ENCODE measurements at places on chromosomes 6 and 20.

DNA sequence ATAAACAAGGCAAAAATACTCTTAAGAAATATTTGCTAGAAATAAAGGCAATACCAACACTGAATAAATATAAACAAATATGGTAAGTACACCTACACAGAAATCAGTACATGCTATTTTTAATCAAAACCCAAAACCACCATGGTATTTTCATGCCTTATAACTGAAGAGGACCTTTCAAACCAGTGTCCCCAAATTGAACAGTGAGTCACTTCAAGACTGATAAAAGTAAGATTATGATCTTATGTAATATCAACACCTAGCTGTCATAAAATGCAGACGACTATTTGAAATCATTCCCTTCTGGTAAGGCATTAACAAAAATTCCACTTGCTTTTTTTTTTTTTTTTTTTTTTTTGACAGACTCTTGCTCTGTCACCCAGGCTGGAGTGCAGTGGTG is 156.8 kb upstream of the RUNX2 start:
- DNase-seq = no peak

DNA sequence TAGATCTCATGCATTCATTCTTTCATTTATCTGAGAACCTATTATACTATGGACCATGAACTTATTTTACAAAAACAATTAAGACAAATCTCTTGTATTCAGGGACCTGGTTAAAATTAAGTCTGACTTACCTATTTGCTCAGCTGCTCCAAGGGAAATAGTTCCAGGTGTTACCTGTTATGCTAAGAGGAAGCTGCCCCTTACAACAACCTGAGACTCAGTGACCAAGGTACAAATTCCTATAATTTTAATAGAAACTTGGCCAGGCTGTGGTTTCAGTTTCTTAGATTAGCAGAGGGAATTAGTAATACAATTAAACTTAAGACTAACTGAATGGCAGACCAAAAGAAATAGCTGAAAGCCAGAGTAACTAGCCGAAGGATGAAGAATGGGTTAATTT is 48.2 kb upstream of the GMPR start:
- DNase-seq = no peak

GRCh38 chr6:26607434-26608230 is 10.9 kb downstream of the ABT1 start:
- DNase-seq = peak; percentile 73

GRCh38 chr20:41887500-41887899 is 269.3 kb upstream of the CHD6 start:
- DNase-seq = no peak

DNA sequence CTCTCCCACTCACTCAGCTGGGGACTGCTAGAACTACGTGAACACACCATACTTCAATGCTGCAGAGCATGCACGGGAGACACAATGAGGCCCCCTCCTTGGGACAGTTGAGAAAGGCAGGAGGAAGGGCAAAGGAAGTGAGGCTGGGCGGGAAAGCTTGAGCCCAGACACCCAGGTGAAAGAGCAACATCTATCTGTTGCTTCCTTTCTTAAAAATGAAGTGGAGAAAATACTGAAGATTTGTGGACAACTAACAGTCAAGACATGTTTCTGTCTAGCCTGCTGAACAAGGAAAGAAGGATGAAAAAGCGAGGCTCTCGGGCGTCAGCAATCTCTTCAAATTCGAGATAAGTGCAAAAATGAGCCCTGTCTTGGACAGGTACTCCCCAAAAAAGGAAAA is 3.0 kb upstream of the NNAT start:
- DNase-seq = no peak

DNA sequence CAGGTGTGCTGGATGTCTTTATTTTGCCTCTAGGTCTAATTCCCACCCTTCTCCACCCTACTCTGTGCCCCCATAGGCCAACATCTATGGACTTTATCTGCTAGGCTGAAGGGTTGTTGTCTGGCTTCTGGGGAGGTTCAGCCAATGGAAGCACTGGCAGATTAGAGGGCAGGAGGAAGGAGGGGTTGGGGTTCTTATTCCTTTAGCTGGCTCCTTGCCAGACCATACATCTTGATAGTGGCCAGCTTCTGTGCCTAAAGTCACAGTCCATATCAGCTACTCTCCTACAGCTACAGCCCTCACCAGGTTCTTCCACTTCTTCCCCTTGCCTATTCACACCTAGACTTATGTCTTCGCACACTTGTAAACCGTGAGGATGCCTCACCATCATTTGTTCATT is 41.1 kb downstream of the ROS1 start:
- no peak for DNase-seq

GRCh38 chr20:48374991-48375595 is 452.7 kb downstream of the PREX1 start:
- DNase-seq = no peak

DNA sequence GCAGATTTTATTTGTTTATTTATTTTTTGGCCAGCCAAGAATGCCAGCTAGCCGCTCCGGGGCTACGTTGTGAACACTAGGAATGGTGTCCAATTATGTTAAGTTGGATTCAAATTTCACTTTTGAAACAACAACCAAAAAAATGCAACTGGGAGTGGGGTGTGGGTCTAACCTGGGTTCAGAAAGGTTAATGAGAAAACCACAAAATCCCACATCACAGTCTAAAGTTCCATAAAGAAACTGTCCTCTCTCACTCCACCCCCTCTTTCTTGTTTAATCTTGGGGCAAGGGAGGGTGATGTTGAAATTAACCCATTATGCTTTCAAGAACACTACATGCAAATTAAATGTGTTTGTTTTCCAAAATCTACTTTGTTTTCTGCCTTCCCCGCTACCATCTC is 77.2 kb downstream of the LINC00237 start:
- DNase-seq = no peak

- no peak for DNase-seq
Measured at GRCh38 chr6:71168233-71168765, 120.3 kb upstream of the OGFRL1 start.

- DNase-seq = peak; percentile 79
Measured at GRCh38 chr6:31068669-31069340, 43.6 kb downstream of the C6orf15 start.

- no peak for DNase-seq
Measured at GRCh38 chr6:20946890-20947289, 412.6 kb downstream of the CDKAL1 start.

DNA sequence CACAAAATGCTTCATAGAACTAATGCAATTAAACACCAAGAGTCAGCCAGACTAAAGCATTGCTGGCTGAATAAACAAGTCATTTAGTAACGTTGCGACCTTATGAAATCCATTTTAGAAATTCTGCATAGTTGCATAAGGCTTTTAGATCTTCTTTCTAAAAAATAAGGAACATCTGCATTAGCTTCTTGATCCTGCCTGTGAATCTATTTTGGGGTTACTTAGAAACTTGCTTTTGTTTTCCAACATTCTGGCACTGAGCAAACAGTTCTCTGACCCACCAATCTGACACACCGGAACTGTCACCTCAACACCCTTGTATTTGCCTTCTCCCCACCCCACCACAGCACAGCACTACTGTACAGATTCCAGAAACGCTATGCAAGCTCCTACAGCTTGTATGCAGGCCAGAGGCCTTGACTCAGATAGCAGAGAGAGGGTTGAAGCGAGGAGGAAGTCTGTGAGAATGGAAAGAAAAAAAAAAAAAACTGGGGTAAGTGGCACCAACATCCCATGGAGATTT is 55.0 kb downstream of the KIF13A start:
- no peak for DNase-seq

DNA sequence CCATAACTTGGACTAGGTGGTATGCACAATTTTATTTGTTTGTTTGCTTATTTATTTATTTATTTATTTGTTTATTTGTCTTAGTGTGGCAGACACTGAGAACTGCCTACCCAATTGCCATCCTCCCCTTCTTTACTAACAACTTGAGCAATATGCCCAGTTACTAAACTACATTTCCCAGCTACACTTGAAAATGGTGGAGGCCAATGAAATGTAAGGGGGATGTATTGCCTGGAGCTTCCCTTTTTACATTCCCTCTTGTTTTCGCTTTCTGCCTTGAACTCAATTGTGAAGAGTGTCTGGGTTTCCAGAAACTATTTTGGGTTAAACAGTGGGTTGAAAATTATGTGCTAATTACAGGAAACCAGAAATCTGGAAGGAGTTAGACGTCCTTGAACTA is 152.7 kb upstream of the FKBP1C start:
- DNase-seq = no peak
